ENCODE measurements at places on chromosomes 4 and X.
A peak's percentile ranks its signal among the peaks of the same experiment; 100 is the strongest.

DNA sequence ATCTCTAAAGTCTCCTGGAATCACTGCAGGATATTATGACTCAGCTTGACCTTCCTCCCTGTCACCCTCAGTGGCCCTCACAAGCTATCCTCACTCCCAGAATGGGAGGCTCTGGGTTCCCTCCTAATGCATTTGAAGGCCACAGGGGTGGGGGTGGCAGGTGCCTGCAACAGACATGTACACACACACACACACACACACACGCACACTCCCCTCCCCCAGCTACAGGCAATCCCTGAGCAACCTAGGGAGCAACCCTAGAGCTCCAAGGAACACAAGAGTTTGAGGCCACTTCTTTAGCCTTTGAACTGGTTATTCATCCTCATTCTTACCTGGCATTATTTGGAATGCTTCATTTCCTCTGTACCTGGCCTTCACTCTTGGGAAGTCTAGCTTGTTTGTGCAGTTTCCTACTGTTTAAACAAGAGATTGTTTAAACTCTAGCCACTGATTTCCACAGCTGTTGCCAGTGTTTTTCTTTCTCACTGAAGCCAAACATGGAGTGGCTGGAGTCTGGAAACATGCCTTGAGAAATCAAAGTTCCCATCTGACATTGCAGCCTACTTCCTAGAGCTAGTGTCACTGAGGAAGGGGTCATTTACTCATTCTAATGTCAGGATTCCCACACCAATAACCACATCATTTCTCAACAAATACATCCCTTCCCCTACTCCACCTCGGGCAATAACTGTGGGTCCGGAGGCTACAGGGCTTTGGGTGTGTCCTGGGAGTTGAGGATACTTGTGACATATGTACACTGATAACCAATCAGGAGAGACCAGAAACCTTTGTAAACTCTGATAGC, 37.7 kb downstream of the MAOA start:
- DNase-seq, result no peak

DNA sequence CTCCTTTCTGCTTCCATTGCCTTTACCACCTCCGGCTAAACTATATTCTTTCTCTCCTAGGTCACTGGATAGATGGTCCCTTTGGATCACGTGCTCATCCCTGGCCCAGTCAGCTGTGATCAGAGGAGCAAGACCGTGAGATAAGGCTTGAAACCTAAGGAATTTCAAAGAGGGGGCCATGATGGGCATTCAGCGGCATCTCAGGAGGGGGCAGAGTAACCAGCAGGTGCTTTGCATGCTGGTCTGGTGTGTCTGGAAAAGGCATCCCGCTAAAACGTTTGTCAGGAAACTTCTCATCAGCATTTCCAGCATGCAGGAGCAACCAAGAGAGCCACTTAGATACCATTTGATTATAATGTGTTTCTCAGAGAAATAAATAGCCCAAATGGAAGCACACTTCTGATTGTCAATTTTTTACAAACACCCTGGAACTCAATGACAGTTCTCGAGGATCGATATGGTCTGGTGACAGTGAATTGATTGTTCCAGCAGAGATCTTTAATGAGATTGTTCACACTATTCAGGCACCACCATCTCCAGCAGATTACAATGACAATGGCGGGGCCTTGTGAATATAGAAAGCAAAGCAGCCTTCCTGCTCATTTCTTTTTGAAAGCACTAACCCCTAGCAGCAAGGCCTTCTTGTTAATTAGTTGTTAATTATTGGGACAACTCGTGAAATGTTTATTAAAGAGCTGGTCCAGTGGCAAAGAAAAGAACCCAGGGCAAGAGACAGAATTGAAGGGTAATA, 327.1 kb downstream of the PTTG2 start:
- DNase-seq, result no peak

DNA sequence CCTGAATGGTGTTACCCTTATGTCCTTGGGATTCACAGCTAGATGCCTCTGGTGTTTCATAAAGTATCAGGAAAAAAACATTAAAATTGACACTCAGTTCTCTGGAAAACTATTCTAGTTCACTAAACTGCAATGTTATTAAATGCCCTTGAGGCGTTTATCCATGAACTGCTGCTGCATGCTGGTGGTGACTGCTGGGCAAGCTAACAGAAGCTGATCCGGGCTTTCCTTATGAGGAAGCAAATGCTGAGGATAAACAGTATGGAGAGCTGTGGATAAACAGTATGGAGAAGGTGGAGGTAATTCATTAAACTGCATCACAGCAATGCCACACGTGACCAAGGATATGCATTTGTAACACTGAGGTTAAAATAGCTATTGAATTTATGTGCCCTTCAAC, 227.0 kb downstream of the NR3C2 start:
- no peak for DNase-seq

DNA sequence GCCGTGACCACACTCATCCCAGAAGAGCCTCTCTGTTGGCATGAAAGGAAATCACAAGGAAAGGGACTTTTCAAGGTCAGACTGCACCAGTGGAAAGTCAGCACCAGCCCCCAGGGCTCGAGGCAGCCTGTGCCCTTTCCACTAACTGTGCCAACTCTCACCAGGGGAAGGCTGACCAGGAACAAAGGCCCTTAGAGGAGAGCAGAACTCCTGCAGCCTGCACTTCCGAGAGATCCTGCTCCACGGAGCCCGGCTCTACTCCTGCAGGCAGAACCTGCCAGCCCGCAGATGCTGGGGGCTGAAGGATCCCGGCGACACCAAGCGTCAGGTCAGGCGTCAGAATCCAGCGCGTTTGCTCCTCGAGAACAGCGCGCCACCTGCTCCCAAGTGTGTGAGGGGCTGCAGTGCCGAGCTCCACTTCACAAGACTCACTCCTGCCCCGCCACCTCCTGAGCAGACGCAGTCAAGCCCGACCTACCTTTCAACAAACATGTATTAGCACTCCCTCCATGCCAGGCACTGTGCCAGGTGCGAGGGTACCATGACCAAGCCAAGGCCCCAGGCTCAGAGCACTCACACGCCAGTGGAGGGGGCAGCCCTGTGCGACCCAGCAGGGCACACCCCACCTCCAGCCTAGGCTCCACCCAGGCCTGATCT, 13.6 kb upstream of the HELT start:
- no peak for DNase-seq

DNA sequence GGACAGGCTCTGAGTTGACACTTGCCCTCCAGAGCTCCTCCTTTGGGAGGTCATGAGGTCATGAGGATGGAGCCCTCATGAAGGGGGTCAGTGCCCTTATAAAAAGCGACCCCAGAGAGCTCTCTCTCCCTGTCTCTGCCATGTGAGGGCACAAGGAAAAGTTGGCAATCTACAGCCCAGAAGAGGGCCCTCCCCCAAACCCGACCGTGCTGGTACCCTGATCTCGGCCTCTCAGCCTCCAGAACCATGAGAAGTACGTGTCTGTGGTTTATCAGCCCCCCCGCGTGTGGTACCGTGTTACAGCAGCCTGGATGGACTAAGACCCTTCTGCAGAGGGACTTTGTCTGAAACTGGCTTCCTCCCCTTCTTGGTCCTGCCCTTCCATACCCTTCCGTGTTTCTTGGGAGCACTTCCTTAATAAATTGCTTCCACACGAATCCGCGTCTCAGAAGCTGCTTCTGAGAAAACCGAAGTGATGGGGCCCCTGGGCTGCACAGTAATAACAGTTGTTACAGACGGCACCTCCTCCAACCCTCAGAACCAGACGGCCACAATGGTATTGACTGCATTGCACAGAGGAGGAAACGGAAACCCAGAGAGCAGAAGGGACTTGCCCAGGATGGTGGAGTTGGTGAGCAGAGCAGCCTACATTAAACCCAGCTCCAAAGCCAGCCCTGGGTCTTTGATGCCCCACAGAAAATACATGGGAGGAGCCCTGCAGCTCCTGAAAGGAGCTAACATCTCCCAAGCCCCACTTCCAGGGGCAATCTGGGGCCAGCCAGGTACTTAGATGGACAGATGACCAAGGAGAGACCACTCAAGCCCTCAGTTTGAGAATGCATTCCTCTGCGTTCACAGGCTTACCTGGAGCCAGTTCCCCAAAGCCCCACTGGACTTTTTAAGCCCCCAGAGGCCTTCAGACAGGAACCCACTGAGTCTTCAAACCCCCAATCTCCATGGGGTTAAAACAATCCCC, 242.7 kb downstream of the BCOR start:
- peak; percentile 70 for DNase-seq

DNA sequence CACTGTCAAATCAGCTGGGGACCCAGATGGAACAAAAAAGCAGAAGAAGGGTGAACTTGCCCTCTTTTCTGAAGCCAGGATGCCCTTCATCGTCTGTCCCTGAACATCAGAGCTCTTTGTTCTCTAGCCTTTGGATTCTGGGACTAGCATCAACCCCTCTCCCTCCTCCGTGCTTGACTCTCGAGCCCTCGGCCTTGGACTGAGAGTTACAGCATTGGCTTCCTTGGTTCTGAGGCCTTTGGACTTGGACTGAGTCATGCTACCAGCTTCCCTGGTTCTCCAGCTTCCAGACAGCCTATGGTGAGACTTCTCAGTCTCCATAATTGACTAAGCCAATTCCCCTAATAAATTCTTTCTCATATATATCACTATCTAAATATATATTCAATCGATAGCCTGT, 38.4 kb downstream of the WDFY3 start:
- DNase-seq, result no peak

DNA sequence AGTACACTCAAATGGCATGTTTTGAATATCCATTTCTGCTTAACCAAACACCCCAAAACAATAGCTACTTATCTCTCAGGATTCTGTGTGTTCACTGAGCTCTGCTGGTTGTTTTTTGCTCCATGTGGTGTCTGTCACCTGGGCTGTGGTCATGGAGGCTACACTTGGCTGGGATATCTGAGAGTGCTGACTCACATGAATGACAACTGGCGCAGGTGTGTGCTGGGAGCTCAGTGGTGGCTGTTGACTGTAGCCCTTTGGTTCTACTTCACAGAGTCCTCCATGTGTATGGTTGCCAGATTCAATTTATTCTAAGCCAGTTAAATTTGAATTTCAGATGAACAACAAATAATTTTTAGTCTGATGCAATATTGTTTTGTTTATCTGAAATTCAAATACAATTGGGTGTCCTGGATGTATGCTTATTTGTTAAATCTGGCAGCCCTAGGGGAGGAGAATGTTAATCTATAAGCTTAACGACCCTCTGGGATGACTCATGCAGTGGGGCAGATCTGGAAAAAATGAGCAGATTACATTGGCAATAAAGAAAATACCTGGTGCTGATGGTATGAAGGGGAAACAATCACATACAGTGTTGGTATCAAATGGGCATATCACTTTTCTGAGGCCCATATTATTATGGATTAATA, 28.2 kb upstream of the TCEAL4 start:
- no peak for DNase-seq

DNA sequence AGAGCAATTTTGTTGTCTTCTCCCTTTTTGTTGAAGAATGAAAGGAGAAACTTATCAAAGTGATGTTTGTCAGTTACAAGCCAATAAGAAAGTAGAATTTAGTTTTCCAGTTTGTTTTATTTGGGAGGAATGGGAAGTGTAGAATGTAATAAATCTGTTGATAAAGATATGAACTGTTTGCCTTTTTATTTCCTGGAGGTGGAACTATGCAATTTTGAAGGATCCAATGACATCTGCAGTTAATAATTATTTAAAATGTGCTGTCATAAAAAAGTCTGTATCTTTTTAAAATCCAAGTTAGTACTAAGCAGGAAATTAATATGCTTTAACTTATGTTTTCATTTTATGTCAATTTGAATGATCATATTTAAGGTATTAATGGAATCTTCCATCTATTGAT, 44.9 kb downstream of the PF4 start:
- DNase-seq, result no peak

- no peak for DNase-seq
These were observed 53.0 kb downstream of the GAB1 start for GRCh38 chr4:143389579-143390195.

GRCh38 chr4:13539047-13539618, 5.2 kb downstream of the NKX3-2 start:
- DNase-seq, result no peak

- no peak for DNase-seq
These were observed 9.8 kb downstream of the EREG start for GRCh38 chr4:74374561-74375327.

DNA sequence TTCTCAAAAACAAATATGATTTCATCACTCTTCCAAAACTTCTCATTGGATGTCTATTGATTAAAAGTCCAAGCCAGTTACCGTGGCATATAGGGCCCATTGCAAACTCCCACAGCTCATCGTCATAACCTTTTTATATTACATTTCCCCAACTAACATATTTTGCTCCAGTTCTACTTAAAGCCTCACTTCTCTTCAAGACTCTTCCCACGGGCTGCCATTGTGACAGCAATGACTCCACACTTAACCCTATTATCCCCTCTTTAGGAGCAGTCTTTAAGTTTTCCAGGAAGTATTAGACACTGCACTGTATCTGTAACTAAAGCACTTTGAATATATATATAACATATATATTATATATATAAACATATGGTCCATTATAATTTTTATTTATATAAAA, 44.5 kb downstream of the DTHD1 start:
- no peak for DNase-seq

- DNase-seq, result no peak
These were observed 27.9 kb downstream of the CAMK2D start for GRCh38 chr4:113733685-113734084.

DNA sequence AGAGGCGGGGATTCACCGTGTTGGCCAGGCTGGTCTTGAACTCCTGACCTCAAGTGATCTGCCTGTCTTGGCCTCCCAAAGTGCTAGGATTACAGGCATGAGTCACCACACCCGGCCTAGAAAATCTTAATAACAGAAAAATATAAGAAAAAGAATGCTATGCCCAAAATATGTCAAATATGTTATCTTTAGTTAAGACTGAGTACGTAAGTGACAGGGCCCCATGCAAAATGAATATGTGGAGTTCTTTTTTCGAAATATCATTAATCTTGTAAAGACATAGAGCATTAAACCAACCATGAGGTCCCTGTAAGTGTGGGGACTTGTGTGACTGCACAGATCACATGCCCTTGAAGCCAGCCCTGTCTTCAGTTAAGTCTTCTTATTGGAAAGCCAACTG, 8.9 kb upstream of the ZNF518B start:
- no peak for DNase-seq

DNA sequence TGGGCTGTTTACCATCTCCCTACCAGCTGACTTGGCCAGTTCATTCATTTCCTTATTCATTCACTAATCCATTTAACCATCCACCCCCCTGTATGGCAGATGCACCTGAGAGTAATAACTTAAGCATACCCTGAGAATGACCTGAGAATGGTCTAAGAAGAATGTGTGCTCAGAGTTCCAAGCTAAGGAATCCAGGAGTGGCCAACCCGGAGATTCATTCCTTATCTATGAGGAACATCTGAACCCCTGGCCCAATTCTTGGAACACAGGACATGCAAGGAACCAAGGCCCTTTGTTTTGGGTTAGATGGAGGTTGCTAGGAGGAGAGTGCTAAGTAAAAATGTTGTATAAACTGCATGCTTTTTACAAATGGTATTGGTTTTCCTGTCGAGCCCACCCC, 13.5 kb upstream of the STARD8 start:
- DNase-seq, result no peak
